Activated CD8-positive, alpha-beta memory T cell treated with anti-CD3 and anti-CD28 coated beads, Interleukin-2, amount 10 ng/mL, durations not matched to agents 7 days and 5 days (primary cell): ENCODE measurements at places on chromosomes 2 and 18.

DNA sequence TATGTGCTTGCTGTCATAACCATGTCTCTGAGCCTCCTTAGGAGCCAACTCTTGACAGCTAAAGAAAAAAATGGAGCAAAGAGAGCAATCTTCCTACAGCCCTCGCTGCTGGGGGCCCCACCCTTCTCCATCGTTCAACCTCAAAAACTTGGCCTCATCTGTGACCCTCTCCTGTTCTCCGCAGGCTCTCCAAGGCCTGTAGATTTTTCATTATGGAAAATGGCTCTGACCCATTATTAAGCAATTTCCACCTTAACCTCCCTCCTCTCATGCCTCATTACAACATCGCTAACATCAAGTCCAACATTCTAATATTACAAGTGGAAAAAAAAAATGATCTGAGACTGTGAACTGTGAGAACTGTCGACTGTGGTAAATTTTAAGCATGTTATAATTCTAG is 98.7 kb downstream of the SLC8A1 start:
- H3K4me1 ChIP-seq: no peaks in the 10 kb centered on the region
- H3K27me3 ChIP-seq: no peaks in the 10 kb centered on the region
- no peak overlapping the region for H3K27ac ChIP-seq
- DNase-seq: no peak
- no peaks in the 10 kb centered on the region for H3K36me3 ChIP-seq

GRCh38 chr2:73156539-73157124 is 43.9 kb upstream of the RAB11FIP5 start:
- no peaks in the 10 kb centered on the region for H3K4me1 ChIP-seq
- H3K36me3 ChIP-seq: no peaks in the 10 kb centered on the region
- peaks cover 53% of the 10 kb centered on the region for H3K27me3 ChIP-seq
- DNase-seq: peak; percentile 62
- H3K4me3 ChIP-seq: no peak overlapping the region

DNA sequence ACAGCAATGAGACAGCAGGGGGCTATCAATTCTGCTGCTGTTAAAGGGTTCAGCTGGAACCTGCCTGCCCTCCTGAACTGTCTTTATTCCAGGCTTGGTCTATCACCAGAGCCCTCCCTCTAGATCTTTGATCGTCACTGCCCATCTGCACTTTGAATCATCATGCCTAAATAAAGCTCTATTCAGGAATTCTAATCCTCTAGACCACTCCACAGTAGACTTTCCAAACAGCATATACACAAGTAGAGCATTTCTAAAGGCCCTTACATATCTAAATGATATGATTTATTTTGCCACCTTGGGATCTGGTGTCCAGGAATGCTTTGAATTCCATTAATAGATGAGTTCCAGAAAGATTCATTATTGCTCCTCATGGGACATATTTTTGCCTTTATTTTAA is 542.1 kb upstream of the SYT4 start:
- H3K4me3 ChIP-seq: no peak overlapping the region
- no peaks in the 10 kb centered on the region for H3K27me3 ChIP-seq
- no peaks in the 10 kb centered on the region for H3K36me3 ChIP-seq
- no peak for DNase-seq
- H3K4me1 ChIP-seq: no peaks in the 10 kb centered on the region

DNA sequence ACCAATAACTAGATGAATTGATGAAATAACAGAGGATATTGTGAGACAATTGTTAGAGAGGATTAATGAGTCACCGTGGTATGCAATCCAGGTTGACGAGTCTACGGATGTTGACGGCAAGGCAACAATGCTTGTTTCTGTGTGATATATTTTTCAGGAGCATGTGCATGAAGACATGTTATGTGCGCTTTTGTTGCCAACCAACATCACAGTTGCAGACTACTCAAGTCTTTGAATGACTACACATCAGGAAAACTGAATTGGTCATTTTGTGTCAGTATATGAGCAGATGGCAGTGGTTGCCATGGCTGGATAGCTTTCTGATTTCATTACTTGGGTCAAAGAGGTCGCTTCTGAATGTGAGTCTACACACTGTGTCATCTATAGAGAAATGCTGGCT is 96.8 kb upstream of the CRACDL start:
- peaks cover 23% of the 10 kb centered on the region for H3K4me1 ChIP-seq
- DNase-seq: no peak
- H3K36me3 ChIP-seq: peaks cover 8% of the 10 kb centered on the region
- no peak overlapping the region for H3K4me3 ChIP-seq

GRCh38 chr18:59182673-59183072 is 37.3 kb upstream of the GRP start:
- H3K4me1 ChIP-seq: no peaks in the 10 kb centered on the region
- no peak for DNase-seq
- H3K27ac ChIP-seq: no peak overlapping the region
- no peaks in the 10 kb centered on the region for H3K36me3 ChIP-seq
- peaks cover 19% of the 10 kb centered on the region for H3K27me3 ChIP-seq

GRCh38 chr2:125490308-125490707 is 1165.7 kb upstream of the GYPC start:
- H3K27me3 ChIP-seq: no peaks in the 10 kb centered on the region
- no peaks in the 10 kb centered on the region for H3K4me1 ChIP-seq
- H3K4me3 ChIP-seq: no peak overlapping the region
- H3K36me3 ChIP-seq: no peaks in the 10 kb centered on the region
- no peak for DNase-seq

- DNase-seq: no peak
- no peaks in the 10 kb centered on the region for H3K36me3 ChIP-seq
- no peak overlapping the region for H3K27ac ChIP-seq
Measured at GRCh38 chr18:34624551-34624950, 85.5 kb upstream of the DTNA start.

DNA sequence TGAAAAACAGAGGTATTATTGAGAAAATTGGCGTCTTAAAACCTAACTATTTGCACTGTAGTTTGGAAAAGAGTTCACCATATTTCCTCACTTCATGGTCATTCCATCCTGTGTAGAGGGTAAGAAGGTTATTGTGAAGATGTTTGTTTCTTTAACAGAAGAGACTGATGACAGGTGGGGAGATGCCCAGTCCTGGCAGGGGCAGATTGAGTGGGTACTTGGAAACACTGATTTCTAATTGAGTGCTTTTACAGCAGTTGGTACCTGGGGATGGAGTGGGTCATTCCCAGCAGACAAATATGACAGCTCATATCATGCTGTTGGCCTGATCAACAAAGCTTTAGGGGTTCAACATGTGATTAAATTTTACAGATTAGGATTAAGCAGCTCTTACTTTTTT is 67.5 kb downstream of the MYOM1 start:
- no peak overlapping the region for H3K4me3 ChIP-seq
- no peak overlapping the region for H3K27ac ChIP-seq
- H3K4me1 ChIP-seq: peaks cover 1% of the 10 kb centered on the region
- H3K36me3 ChIP-seq: no peaks in the 10 kb centered on the region
- no peaks in the 10 kb centered on the region for H3K27me3 ChIP-seq
